ENCODE measurements at places on chromosomes 11 and 22.

DNA sequence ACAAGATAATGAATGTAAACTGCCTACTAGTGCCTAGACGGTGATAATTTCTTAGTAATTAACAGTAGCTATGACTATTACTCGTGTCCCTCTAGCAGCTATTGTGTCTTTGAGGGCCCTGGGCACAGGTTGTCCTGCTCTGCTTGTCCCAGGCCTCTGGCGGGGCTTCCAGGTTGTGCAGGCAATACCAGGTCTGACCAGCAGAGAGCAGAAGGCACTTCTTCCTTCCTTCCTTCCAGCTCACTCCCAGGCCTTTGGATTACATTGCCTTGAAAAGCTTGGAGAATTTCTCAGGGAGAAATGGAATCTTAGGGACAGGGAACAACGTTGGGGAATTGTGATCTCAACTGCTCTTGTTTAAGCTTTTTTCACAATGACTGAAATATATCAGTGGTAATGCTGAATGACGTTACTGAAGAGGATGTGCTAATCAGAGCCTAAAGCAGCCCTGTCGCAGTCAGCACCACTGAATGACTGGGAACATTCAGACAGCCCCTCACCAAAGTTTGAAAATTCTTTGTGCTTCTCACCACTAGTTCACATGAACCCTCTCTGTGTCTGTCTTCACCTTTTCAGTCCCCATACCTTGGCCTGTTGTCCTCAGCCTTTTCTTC is 8.4 kb upstream of the CCKBR start:
- DNase-seq, result no peak

- DNase-seq, result no peak
These were observed 704.1 kb upstream of the CCDC179 start for GRCh38 chr11:23564370-23564769.

- no peak for DNase-seq
These were observed 39.0 kb downstream of the CTNND1 start for GRCh38 chr11:57800444-57801182.

DNA sequence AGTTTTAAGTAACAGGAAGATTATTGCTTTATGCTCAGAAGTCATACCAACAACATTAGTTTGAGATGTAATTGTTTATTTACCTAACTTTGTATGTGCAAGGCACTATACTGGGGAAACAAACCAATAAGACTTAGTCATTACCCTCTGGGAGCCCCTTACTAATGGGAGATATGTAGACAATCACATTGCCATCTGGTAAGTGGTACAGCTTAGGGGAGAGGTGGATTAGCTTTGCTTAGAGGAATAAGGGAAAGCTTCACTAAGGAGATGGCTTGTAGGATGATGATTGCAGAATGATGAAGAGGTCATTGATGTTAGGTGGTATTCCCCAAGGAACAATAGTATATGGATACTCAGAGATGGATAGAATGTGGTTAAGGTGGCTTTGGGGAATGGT is 17.5 kb downstream of the EMSY start:
- no peak for DNase-seq

DNA sequence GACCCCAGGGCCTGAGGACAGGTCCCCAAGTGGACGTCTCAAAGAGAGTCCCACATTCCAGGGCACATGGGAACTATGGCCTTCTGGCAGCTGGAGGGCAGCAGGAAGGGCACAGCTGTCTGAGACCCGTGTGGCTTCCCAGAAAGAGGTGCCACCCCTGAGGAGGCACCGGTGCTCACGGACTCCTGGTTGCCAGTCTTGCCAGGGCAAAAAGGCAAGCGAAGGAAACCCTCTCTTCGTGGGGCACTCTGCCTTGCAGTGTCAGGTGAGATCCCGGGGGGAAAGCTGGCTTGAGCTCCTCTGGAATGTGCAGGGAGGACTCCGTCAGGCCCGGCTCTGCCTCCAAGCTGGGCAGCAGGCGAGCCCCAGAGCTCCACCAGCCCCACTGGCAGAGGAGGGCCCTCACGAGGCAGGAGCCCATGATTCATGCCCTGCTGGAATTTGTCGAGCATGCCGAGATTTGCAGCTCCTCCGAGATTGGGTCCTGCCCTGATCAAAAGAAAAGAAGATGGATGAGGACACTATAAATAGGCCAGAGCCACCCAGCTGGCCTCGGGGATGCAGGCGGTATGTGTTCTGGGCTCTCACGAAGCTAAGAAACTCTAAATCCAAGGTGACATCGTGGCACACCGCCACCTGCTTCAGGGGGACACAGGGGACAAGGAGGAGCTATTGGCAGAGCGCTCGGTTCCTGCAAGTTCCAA is 9.9 kb upstream of the CELSR1 start:
- no peak for DNase-seq

DNA sequence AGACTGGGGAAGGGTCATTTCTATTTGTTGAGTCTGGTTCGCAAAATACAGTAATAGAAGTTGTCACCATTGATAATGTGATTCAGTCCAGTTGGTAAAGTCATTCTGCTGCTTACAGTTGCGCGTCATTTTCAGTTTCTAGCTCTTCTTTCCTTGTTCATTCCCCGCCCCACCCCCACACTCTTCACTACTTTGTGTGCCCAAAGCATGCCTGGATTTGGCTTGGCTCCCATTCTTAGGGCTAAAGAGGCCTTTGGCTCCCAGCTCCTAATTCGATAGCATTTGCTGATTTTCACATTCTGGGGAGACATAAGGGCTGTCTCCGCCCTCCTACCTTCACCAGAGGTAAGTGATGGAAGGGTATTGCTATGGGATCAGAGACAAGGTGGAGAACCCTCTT is 43.0 kb downstream of the CECR2 start:
- no peak for DNase-seq

DNA sequence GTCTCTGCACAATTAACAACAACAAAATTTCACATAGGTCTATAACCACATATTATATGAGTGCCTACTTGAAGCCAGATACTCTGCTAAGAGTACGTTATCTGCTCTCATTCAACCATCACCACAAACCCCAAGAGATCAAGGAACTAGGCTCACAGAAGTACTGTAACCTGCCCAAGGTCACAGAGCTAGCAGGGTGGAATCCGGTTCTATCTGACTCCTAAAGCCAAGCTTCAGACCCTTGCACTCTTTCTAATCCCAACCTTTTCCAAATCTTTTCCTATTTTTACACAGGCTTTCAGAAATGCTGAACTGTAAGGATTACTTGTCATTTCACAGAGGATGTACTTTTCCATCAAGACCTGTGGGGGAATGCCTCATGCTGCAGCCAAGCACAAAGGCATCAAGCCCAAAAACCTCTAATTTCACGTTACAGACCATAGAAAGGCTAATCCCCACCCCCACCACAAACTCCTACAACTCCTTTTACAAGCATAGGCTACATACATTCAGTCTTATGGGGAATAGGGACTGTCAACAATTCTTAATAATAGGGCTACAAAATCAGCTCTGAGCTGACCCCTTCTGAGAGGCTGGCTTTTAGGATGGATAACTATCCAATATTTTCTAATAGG is 927 bp downstream of the PRCP start:
- no peak for DNase-seq

- no peak for DNase-seq
These were observed 27.4 kb upstream of the TMEM45B start for GRCh38 chr11:129788278-129788677.

DNA sequence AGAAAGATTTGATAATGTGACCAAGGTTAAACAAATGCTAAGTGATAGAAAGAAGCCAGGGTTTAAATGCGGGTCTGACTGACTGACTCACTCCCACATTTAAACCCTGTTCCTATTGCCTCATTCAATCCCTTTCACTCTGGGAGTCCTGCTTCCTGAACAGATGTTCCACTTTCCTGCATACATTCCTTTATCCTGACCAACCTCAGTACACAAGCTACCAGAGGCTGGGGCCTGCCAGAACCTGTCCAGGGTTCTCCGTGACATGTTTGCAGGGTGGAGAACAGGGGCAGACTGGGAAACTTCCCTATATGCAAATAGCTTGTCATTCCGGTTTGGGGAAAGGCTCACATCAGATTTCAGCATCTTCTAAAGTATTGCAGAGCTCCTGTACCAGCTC is 3.0 kb upstream of the ANKK1 start:
- DNase-seq, result no peak

- DNase-seq, result no peak
These were observed 892 bp downstream of the GDPD5 start for GRCh38 chr11:75524665-75525432.

DNA sequence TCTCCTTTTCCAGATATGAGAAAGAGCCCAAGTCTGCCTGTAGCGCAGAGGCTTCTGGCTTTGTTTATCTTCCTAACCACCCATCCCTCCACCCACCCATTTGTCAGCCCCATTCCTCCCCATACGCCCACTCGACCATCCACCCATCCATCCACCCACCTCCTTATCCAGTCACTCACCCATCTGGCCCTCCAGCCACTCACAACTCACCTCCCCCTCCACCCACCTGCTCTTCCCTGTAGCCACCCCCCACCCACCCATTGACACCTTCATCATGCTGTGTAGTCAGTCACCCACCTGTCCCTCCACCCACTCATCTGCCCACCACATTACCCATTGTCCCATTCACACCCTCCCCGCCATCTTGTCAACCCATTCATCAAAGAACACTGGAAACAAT is 5.5 kb downstream of the CST6 start:
- DNase-seq, result no peak

DNA sequence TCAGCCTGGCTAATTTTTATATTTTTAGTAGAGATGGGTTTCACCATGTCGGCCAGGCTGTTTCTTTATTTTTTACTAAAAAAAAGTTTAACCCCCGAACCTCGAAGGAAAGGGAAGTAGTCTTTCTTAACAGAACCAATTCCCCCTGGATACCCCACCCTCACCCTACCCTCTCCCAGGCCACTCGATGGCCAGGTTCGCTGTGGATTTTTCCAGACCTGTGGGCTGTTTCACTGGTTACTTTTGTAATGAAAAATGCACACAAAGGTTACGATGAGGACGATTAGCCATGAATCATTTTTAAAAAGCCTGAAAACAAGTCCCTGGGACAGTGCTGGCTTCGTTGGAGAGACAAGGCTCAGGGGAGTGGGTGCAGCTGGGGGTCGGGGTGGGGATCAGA is 2.5 kb downstream of the TSPO start:
- DNase-seq, result no peak

DNA sequence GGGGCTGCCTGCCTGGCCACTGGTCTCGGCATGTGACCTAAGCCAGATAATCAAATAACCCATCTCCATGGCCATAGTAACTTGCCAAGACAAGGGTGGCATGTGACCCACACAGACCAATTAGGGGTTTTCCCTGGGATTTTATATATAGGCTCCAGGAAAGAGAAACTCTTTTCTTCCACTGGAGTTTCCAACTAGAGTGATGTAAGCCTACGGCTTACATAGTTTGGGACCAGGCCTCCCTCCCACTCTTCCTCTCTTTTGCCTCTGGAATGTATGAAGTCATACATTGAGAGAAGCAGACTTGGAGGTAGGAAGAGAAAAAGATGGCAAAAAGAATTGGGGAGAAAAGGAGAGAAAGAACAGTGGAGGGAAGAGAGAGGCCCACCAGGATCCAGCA is 84.6 kb upstream of the LDLRAD3 start:
- DNase-seq, result no peak

DNA sequence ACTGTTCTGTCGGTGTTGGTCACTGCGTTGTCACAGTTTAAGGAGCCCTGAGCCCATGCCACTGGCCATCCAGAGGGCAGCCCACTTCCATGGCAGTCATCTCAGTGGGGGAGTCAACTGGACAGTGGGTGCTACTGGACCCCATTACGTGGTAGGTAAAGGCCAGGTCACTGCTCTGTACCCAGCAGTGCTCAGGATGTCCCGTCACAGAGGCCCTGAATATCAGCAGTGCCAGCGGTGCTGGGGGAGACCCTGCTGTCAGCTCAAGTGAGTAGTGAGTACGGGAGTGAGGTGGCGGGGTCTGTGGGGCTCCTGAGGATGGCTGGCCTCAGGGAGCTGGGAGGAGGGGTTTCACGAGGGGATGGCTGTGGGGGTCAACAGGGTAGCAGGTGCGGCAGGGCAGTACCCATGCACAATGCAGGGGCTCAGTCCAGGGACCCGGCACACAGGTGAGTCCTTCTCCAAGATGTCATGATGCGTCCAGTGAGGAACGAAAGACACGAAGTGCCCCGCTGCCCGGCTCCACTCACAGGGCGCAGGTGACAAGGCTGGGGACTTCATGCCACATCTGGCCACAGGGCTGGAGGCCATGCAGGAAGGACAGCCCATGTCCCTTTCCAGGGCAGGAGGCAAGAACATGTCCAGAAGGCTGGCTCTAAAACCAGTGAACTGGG is 27.9 kb downstream of the CELSR1 start:
- DNase-seq, result no peak

- no peak for DNase-seq
These were observed 219.3 kb downstream of the BUD13 start for GRCh38 chr11:116553482-116553881.

DNA sequence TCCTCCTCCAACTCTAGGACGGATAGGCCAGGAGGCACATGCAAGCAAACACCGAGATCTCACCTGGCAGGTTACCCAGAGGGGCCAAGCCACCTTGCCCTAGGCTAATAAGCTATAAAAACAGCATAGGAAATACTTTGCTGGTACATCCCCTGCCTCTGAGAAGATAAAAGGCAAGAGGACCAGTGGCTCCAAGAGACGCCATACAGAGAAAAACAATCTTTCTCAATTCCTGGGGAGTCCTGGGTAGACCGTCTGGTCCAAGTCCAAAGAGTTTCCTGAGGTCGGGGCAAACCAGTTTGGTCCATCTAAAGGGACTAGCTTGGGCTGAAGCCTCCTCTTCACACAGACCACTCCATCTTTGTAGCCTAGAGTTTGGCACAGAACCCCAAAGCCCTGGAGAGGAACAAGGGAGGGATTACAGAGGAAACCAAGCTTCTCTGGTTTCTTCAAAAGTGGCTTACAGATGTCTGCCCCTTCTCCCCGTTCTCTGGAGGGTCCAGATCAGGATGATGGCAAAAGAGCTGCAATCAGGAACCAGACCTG is 40.4 kb downstream of the NUMA1 start:
- DNase-seq, result no peak

- DNase-seq, result no peak
These were observed 48.8 kb upstream of the PICALM start for GRCh38 chr11:86117712-86118063.

DNA sequence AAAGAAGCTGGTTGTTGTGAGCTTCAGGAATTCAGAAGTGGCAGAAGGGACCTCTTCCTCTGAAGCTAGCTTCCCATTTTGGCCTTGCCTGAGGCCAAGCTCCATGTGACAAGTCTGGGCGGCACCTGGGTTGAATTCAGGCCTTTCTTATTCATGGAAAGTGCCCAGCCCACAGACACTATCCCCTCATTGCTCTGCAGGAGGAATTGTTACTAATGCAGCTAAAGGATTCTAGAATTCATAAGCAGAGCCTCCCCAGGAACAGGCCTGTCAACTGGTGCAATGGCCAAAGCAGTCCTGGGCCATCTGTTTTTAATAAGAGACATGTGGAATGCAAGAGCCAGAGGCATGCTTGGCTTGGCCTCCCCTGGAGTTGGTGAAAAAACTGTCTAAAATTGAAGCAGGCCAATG is 71.4 kb downstream of the SLC1A2 start:
- DNase-seq, result no peak

DNA sequence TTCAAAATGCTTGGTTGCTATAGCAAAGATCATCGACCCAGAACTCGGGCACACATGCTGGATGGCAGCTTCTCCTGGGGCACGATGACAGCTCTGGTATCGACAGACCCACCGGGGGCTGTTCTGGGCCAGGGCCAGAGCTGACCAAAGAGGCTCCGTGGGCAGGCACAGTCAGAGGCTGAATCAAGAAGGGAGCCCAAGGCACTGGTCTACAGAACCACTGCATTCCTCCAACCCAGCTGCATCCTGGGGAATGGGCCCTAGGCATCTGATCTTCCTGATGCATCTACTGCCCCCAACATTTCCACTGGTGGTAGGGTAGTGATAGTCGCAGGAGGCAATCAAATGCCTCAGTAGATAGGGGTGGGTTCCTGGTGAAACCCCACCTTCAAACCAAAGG is 470.3 kb downstream of the TBC1D22A start:
- DNase-seq, result no peak
